ENCODE measurements at places on chromosomes 11 and 22.
A peak's percentile ranks its signal among the peaks of the same experiment; 100 is the strongest.

DNA sequence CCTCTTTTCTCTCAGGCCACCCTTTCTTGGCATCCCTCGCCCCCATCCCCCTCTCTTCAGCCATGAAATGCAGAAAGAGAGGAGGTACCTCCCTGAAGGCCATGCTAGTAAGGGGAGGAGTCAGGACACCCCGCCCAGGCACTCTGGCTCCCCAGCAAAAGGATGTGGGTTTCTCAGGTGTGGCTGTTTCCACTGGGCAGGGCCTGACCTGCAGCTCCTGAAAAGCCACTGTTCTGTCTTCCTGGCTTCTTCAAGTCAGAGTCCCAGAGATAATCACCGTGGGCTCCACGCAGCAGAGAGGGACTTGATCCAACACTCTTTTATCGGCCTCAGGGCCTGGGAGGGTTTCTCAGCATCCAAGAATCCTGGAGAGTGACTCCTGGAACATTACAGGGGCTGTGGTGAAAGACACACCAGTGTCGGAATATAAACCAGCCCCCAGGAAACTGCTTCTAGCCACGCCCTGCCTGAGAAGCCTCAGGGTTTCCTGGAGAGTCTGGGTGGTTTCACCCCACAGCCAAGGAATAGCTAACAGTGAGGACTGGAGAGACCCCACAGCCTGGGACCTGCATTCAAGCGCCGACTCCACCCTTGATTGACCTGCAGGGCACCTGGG is 45.7 kb upstream of the TSPAN18 start:
- DNase-seq, result no peak

- DNase-seq, result no peak
Measured at GRCh38 chr11:367956-368413, 1.3 kb upstream of the B4GALNT4 start.

DNA sequence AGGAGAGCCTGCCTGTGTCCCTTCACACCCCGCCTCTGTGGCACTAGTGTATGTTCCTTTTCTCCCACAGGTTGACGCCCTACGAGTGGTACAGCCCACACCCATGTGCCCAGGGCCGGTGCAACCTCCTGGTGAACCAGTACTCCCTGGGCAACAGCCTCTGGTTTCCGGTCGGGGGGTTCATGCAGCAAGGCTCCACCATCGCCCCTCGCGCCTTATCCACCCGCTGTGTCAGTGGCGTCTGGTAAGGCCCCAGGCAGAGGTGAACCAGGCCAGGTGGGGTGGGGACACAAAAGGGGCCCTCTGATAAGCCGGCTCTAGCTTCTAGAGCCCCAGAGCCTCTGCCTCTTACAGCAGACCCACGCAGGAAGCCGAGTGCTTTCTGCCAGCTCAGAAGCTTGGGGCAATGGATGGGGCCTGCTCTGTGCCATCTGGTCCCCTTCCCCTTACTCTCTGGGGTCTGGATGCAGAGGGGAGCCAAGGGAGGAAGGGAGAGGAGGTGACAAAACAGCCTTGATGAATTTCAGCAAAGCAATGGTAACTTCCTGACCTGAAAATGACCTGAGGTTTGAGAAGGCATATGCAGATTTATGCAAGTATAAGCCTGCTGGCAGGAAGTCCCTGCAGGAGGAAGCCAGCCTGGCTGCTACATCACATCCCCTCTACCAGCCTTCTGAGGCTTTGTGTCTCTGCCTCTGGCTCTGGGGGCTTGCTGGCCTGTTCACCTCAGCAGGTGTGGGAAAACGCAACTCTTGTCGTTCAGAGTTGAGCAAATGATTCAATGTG is 67.0 kb upstream of the TBCEL start:
- no peak for DNase-seq

DNA sequence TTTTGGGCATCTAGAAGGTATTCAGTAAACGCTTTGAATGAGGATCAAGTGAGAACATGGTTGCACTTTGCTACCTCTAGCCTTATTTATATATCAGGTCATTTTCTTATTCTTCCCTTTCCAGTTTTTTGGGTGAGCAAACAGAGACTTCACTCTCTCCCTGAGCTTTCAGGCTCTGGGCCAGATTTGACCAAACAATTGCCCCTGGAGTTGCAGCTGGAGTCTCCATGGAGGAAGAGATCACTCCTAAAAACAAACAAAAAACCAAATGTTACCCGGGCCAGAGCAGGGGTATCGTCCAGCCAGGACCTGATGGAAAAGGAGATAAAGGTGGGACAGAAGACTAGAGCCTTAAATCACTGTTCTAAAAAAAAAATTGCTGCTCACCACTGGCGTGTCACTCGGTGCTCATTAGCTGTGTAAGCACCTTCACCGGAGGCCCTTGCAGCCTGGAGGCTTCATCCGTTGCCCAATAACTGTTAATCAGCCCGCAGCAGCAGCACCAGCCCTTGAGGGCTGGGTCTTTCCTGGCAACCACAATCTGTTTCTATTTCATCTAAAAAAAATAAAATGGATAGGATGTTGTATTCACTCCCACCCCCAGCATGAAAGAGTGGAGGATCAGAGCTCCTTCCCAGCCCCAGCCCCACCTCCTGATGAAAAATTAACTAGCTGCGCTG is 125.0 kb downstream of the PKNOX2 start:
- no peak for DNase-seq

DNA sequence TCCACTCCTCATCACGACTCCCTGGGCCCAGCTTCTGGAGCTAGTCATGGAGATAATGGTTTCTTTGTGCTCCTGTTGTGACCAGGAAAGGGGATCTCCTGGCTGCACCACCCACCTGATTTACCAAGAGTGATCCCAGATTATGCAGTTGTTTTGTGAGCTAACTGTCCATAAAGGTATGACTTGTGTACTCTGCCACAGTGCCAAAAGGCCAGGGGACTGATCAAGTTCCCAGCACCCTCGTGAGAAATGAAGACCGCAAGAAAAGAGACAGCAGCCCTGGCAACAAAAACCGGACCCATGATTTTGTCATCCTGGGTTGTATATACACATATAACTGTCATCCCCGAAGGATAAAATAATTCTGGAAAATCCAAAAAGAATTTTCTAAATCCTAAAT is 26.6 kb downstream of the TUB start:
- DNase-seq, result no peak

GRCh38 chr11:20964985-20965384 is 295.6 kb downstream of the NELL1 start:
- DNase-seq, result peak; percentile 66

GRCh38 chr22:17198170-17199002 is 20.8 kb downstream of the ADA2 start:
- no peak for DNase-seq

GRCh38 chr11:8192896-8193209 is 24.0 kb upstream of the RIC3 start:
- no peak for DNase-seq

GRCh38 chr22:33687464-33687863 is 232.8 kb downstream of the LARGE1 start:
- no peak for DNase-seq

DNA sequence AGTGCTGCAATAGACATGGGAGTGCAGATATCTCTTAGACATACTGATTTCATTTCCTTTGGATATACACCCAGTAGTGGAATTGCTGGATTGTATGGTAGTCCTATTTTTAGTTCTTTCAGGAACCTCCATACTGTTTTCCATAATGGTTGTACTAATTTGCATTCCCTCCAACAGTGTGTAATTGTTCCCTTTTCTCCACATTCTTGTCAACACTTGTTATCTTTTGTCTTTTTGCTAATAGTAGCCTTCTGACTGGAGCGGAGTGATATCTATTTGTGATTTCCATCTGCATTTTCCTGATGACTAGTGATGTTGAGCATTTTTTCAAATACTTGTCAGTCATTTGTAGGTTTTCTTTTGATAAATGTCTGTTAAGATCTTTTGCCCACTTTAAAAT is 128.9 kb downstream of the CTNND1 start:
- DNase-seq, result no peak

- no peak for DNase-seq
Measured at GRCh38 chr11:111688013-111688412, 78.2 kb downstream of the PPP2R1B start.

GRCh38 chr11:79667380-79667779 is 226.6 kb upstream of the TENM4 start:
- no peak for DNase-seq

GRCh38 chr11:61549662-61550568 is 31.0 kb downstream of the SYT7 start:
- DNase-seq, result no peak

- DNase-seq, result no peak
Measured at GRCh38 chr22:21943571-21944448, 8.8 kb downstream of the PPM1F start.

GRCh38 chr11:76589964-76590950 is 80.3 kb downstream of the LRRC32 start:
- no peak for DNase-seq

GRCh38 chr22:23200898-23201297 is 20.6 kb downstream of the BCR start:
- DNase-seq, result no peak

GRCh38 chr11:6538456-6538855 is 41.4 kb downstream of the DNHD1 start:
- DNase-seq, result no peak

GRCh38 chr11:7522121-7522520 is 8.3 kb downstream of the PPFIBP2 start:
- DNase-seq, result no peak

GRCh38 chr11:132914600-132914999 is 617.7 kb downstream of the OPCML start:
- no peak for DNase-seq

DNA sequence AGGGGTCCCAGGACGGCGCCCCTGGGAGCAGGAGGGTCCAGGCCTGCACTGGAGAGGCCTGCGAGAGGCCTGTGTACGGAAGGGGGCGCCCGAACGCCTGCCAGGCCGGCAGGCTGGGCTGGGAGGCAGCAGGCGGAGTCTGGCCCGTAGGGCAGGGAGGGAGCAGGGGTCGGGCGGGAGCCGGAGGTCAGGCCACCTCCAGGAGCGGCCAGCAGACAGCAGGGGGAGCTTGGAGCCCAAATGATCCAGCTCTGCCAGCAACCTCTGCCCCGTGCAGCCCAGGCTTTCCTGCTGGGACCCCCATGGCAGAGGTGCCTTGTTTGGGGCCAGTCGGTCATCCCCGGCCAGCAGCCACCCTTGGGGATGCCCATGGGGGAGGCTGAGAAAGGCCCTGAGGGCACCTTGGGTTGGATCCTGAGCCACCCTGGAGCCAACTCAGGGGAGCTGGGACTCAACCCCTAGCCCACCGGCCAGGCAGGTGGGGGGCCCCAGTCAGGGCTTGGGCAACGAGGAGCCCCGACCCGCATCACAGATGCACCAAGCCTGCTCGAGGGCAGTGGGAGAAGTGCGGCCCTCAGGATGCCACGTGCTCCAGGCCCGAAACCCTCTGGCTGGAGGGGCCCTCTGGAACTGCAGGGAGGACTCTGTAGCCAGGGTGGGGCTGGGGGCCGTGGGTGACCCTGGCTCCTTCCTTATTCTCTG is 9.6 kb upstream of the SYT8 start:
- no peak for DNase-seq

GRCh38 chr22:50624347-50625130 is 3.4 kb downstream of the ARSA start:
- no peak for DNase-seq

GRCh38 chr11:75667831-75668450 is 897 bp downstream of the MAP6 start:
- DNase-seq, result no peak

DNA sequence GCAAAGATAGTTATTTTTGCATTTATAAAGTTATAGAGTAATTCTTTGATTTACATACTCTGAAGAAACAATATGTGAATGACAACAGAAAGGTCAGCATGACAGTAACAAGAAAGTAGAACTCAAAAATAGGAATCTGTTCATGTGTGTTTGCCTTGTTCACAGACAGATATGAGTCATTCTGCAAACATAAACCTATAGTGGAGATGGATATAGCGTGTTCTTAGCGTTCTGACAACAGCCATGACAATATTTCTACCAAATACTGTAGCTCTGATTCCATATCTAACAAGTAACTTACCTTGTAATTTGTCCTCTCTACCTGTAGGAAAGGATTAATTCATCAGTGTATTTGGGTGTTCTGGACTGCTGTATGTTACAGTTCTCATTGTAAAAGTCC is 208.5 kb upstream of the MTMR2 start:
- DNase-seq, result no peak

DNA sequence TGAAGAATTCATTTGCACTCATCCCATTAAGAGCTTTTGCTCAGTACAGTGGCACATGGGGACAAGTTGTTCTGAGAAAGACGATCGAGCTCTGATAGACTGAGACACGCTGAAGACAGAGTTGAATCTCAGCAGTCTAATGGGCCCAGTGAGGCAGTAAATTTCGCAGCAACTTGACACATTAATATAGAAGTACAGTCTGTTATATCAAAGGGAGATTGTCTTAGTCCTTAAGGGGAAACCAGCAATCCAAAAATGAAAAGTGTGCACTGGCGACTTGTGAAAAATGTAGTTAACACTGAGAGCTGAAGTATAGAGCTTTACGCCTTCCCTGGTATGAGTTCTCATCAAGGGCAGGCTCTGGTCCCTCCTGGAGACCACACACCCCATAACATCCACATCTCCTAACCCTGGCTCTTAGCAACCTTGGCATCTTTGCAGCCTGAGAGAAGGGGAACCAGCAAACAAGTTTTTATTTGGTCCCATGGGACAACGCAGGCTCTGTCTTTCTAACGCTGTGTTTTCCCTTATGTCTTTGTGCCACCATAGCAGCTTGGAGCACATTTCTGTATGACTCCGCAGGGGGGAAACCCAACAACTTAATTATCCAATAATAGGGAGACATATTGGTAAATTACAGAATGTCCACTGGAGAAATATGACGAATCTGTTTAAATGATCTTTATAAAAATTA is 952.5 kb downstream of the OPCML start:
- no peak for DNase-seq

GRCh38 chr11:67648140-67648795 is 2.3 kb downstream of the ACY3 start:
- DNase-seq, result no peak

DNA sequence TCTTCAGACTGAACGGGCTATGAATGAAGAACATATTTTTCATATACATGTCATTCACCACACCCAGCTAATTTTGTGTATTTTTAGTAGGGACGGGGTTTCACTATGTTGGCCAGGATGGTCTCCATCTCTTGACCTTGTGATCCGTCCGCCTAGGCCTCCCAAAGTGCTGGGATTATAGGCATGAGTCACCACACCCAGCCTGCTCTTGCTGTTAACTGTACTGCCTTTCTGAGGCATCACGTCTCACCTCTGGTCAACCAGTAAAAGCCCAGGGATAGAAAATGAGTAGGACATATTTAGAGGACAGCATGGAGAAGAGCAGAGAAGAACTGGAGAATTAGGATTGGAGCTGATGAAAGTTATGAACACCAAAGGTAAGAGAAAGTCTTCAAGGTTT is 55.6 kb downstream of the APOL3 start:
- DNase-seq, result no peak

- DNase-seq, result no peak
Measured at GRCh38 chr11:114846416-114846791, 168.1 kb downstream of the NXPE2 start.

DNA sequence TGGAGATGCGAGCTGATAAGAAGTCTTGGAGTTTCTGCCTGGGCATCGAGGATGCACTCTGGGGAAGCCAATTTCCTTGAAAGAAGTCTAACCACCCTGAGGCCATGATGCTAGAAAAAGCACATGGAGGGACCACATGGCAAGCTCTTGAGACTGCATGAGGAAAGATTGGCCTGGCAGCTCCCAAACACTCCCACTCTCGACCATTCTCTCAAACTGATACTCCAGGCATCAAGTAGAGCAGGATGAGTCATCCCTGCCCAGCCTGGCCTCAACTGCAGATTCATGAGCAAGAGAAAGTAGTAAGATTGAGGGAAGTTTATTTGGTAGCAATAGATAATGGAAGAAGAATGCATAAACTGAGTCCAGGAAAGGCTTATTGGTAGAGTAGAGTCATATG is 194.3 kb downstream of the KIF18A start:
- DNase-seq, result no peak

All from astrocyte of the cerebellum (primary cell).